ENCODE measurements at places on chromosomes 2 and 18.
A peak's percentile ranks its signal among the peaks of the same experiment; 100 is the strongest.

GRCh38 chr18:49967171-49967570 is 153.8 kb upstream of the ACAA2 start:
- DNase-seq: no peak

- DNase-seq: no peak
Observed at GRCh38 chr2:97936199-97936598, 59.5 kb downstream of the TMEM131 start.

GRCh38 chr2:236177967-236178889 is 10.0 kb upstream of the GBX2 start:
- DNase-seq: no peak

- peak; percentile 83 for DNase-seq
Observed at GRCh38 chr2:85852937-85853498, 35.8 kb downstream of the ST3GAL5 start.

Measured in CD4-positive, alpha-beta T cell treated with Interleukin-2 at 100 ng/mL for 4 hours (primary cell).